ENCODE measurements at places on chromosomes 5 and 9.

DNA sequence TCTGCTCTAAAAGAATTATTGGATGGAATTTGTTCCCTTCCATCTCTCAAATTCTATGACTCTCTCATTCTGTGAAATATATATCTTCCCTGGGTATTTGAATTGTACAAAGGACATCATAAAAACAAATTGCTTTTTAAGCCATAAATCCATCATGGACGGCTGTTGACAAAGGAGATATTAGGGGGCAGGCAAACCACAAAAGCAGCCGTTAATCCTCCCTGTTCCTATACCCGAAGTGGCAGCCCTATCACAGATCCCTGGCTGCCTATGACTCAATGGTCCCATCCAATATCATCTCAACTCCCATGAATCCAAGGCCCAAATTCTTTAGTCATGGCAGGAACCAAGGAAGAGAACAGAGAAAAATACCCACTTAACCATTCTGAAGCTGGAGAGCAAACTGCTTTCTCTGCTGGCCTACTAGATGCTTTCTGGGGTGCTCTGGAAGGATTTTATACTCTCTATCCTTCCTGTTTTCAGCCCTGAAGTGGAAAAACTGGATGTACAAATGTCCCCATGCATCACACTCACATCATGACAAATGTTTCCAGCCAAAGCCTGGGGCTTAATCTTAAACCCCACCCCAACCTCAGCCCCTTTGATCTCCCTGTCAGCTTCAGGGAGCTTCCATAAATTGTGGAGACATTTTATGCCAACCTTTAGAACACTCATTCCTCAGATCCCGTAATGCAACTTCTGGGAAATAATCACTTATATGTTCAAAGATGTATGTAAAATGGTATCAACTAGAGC is 59.5 kb downstream of the FAM114A2 start:
- no peak for DNase-seq

GRCh38 chr9:129028192-129028966 is at the start of gene SH3GLB2:
Gene SH3GLB2, minus strand, starts transcription at chr9:129028331. Its CDS starts 177 bp downstream, at chr9:129028154.
- DNase-seq: peak; percentile 87

- no peak for DNase-seq
These were observed 317.8 kb upstream of the RGMB start for GRCh38 chr5:98455665-98456064.

DNA sequence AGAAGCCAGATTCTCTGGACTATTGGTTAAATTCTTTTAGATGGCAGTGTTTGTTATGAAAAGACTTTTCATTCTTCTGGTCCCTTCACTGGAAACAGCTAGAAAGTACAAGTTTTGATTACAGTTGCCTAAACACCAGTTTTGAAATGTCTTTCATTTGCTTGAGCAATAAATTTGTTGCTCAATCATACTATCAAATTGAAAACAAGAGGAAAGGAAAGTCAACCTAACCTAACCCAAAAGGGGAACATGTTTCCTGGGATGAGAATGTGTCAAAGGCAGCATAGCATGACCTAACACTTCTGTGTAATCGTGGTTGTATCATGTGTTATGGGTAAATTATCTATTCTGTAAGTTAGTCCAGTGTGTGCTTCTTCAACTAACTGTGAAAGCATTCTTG is 213.2 kb downstream of the TMC1 start:
- no peak for DNase-seq

DNA sequence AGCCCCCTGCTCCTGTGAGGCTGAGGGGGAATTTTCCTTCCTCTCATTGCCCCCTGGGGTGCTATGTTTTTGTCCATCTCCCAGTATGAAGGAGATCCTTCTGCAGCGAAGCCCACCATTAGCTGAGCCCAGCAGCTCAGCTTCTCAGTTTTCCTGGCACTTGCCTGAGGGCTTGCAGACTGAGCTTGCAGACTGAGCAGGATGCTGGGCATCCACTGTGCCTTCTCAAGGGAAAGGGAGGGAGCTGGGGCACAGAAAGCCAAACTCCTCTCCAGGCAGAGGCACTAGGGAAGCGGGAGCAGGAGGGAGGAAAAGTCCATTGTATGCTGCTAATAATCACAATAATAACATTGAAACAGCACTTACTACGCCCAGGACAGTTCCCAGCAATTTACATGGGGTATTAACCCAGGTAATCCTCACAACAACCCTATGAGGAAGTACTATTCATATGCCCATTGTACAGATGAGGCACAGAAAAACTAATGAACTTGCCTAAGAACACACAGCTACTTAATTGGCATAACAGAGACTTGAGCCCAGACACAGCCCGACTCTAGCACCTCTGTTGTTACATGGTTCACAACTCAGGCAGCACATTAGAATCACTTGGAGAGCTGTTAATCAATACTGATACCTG is 86.9 kb upstream of the SSBP2 start:
- DNase-seq: no peak
